ENCODE measurements at places on chromosomes 6 and 20.
A peak's percentile ranks its signal among the peaks of the same experiment; 100 is the strongest.

DNA sequence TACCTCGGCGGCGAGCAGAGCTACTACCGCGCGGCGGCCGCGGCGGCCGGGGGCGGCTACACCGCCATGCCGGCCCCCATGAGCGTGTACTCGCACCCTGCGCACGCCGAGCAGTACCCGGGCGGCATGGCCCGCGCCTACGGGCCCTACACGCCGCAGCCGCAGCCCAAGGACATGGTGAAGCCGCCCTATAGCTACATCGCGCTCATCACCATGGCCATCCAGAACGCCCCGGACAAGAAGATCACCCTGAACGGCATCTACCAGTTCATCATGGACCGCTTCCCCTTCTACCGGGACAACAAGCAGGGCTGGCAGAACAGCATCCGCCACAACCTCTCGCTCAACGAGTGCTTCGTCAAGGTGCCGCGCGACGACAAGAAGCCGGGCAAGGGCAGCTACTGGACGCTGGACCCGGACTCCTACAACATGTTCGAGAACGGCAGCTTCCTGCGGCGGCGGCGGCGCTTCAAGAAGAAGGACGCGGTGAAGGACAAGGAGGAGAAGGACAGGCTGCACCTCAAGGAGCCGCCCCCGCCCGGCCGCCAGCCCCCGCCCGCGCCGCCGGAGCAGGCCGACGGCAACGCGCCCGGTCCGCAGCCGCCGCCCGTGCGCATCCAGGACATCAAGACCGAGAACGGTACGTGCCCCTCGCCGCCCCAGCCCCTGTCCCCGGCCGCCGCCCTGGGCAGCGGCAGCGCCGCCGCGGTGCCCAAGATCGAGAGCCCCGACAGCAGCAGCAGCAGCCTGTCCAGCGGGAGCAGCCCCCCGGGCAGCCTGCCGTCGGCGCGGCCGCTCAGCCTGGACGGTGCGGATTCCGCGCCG is 994 bp downstream of the FOXC1 start:
- no peak for DNase-seq

GRCh38 chr6:140040396-140040795 is 665.9 kb upstream of the CITED2 start:
- DNase-seq = no peak

DNA sequence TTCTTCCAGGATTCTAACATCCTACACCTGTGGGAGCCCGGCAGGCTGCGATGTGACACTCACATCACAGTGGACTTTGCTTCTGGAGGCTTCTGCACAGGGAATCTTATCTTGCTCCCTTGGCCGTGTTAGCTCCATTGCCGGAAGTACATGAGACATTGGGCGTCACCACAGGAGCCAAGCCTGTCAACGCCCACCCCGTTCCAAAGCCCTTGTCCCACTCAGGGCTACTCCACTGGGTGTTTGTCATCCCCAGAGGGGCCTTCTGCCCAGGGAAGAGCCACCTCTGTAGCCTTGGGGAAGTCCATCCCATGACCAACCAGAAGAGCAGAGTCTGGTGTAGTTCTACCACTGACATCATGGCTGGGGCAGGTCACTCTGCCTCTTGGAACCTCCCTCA is 1.7 kb downstream of the RAB44 start:
- no peak for DNase-seq

DNA sequence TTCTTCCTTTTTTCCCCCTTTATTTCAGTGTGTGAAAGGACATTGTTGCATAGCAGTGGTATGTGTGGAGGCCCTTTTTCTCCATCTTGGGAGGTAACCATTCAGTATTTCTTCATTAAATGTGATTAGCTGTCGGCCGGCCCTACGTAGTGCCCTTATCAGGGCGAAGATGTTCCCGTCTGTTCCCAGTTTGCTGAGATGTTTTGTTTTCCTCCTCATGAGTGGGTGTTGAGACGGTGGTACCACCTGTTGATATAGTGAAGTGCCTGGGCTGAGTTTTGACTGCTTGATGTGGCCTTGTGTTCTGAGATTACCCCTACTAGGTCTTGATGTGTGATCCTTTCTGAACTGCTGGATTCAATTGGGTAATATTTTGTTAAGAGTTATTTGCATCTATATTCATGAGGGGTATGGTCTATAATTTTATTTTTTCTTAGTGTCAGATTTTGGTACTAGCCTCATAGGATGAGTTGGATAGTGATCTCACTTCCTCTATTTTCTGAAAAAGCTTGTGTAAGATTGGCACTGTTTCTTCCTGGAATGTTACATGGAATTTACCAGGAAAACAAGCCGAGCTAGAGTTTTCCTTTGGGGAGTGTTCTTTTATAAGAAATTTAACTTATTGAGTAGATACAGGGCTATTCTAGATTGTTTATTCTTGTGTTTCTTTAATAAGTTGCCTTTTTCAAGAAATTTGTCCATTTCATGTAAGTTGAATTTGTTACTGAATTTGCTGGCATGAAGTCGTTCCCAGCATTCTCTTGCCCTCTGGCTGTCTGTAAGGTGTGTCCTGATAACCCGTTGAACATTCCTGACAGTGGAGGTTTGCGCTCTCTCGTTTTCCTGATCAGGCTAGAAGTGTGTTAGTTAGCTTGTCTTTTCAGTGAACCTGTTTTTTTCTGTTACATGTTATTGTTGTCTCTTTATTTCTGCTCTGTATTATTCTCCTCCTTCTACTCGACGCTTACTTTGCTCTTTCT is 4.3 kb downstream of the MTG2 start:
- DNase-seq = no peak

GRCh38 chr20:59809630-59810448 is 123.6 kb downstream of the SYCP2 start:
- DNase-seq = no peak

DNA sequence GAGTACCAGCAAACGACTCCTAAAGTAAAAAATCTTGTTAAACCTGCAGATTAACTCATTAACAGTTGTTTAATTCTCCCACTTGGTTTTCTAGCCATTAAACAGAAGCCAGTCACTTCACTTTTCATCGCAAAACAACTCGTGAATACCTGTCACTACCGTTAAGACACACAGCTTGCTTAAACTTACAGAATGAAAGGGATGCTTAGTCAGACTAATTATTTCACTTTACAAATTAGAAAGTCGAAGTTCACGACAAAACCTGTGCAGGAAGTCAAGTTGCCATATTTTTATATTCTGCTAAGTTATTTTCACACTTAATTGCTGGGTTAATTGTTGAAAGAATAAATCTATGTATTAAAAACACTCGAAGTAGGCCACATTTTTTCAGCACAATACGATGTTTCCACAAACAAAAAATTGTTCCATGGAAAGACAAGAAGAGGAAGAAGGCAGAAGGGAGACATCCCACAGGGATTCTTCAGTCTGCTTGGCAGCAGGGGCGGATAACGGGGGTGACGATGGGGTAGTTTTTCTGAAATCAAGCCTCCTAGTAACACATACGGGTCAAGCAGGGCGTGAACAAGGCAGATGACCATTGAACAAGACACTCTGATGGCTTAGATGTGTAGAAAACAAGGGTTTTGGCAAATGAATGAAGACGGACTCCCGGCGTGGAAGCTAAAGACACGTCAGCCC is 933 bp downstream of the SSR1 start:
- DNase-seq = no peak

GRCh38 chr6:170253226-170253909 is 37.5 kb downstream of the DLL1 start:
- no peak for DNase-seq

DNA sequence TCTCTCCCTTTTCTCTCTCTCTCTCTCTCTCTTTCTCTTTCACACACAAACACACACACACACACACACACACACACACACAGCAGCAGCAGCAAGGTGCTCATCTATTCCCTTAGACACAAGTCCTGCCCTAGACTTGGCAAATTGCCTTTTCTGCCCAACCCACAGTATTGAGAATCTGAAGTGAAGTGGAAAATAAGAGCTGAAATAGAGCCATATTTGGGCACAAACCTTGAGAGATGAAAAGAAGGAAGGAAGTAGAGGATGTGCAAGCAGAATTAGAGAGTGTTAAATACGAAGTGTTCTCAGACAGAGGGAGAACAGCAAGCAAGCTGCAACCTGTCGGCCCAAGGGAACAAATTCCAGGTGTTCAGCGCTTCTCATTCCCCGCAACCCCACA is 557.5 kb upstream of the NOX3 start:
- no peak for DNase-seq

- peak; percentile 52 for DNase-seq
These were observed 4.2 kb upstream of the CTSZ start for GRCh38 chr20:59010995-59011873.

DNA sequence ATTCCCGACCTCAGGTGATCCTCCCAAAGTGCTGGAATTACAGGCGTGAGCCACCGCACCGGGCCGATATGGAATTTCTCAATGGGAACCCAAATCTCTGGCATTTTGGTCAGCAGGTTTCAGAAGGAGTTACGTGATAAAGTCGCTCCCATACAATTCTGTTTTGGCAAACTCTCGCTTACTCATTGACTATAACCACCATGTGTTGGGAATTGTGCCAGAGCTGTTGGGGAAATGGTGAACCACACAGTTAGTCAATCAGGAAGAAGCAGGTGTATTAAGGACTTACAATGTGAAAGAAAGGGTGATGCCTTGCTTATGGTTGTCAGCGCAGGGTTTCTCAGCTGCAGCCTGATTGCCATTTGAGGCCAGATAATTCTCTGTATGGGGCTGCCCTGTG is 410.5 kb downstream of the QKI start:
- no peak for DNase-seq

DNA sequence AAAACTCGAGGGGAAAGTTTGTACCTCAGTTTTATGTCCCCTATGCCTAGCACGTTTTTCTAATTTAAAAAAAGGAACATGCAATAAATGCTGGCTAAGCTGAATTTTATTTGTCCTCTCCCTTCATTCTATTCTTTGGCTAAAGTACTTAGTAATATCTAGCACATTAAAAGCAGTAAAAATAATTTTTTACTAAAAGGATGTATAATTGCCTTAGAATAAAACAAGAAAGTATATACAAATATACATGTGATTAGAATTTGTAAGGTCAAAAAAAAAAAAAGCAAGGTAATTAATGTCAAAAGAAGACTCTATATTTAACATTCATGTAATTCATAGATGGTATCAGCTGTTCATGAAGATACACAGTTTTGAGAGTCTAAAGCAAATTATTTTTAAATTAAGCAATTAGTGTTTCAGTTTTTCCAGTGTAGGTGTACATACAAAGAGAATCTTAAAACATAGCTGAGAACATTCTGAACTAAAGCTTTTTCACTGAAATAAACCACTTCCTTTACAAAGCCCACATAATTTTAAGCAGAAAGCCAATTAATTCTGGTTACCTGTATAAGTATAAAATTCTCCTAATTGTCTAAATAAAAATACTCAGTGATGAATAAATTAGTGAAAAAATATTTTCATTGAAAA is 32.4 kb downstream of the HBS1L start:
- no peak for DNase-seq

DNA sequence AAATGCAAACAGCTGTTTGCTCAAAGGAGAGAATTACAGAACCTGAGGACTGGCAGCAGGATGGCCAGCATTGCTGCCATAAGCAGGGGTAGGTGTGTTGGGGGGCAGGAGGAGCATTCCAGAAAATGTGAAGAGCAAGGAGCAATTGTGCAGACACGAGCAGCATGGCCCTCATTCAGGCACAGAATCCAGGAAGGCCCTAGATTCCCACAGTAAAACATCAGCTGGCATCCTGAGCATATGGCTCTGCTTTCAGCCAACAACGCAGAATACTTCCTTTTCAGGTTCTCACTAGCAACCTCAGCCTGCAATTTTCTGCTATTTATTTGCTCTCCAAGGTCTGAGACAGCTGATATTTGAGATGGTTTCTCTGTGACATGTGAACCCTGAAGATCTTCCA is 243.4 kb upstream of the POU3F2 start:
- DNase-seq = no peak

DNA sequence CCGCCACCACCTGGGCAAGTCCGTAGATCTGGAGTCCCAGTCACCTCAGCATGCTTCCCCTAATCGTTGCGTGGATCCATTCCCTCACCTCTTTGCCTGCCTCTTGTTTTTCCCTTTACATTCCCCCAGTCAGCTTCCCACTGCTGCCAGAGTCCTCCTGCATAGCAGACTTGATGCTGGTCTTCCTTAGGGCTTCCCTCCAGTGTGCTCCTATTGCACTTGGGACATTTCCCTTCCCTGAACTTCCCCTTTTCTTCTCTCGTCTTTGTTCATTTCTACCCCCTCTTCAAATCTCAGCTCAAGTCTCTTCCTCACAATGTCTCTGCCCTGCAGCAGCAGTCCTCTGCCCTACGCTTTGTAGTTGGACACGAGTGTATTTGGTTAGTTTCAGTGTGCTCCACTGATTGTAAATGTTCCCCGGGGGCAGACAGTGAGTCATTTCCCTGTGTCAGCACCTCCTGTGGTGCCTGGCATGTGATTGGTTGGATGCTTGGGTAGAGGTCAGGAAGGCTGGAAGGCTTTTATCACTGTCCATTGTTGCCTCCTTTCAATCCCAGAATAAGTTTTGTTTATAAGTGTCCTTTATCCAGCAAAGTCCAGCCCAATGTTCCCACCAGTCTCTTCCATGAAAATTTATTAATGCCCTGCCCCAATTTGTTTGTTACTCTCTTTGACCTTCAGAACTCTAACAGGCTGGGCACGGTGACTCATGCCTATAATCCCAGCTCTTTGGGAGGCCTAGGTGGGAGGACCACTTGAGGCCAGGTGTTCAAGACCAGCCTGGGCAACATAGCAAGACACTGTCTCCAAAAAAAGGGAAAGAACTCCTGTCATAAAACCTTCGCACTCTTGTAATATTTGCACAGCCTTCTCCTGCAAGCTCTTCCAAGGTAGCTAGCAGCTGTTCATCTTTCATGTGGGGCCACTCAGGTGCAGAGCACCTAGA is 38.3 kb downstream of the FAM120B start:
- DNase-seq = no peak
